ENCODE measurements at places on chromosomes 12 and 14. TPM values are rescaled to one million over a fixed set of nuclear protein-coding genes. Genes with fewer than 3 reads are reported as not detected.

- DNase-seq: no peak
Observed at GRCh38 chr12:71730936-71731335, 23.7 kb upstream of the RAB21 start.

DNA sequence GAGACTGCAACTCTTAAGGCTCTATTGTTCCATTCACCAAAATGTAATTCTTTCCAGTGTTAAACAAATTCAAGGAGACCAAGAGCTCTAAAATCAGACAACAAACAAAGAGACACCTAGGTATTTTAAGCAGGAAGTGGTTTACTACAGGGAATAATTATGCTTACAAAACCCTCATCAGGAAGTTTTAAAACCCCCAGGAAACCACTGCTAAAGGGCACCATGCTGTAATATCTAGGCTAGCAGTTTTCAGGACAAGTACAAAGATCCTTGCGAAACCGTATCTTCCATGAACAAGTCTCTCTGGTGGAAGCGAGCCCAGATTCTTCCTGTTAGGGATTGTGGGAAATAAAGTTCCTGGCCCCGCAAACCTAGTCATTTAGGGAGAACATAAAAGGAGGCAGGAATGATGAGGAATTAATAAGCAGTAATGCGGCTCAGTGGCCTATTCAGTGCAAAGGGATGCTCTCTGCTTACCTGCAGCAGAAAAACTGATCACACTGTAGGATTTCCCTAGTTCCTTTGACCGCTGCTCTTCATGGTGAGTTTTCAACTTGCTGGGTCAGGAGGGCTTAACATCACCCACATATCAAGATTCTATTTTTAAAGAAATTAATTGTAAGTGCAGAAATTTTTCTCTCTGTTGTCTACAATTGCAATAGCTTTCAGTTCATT lies 42.8 kb downstream of the ACSM4 start:
- DNase-seq: no peak

Gene KRT75
- total RNA-seq: not detected

DNA sequence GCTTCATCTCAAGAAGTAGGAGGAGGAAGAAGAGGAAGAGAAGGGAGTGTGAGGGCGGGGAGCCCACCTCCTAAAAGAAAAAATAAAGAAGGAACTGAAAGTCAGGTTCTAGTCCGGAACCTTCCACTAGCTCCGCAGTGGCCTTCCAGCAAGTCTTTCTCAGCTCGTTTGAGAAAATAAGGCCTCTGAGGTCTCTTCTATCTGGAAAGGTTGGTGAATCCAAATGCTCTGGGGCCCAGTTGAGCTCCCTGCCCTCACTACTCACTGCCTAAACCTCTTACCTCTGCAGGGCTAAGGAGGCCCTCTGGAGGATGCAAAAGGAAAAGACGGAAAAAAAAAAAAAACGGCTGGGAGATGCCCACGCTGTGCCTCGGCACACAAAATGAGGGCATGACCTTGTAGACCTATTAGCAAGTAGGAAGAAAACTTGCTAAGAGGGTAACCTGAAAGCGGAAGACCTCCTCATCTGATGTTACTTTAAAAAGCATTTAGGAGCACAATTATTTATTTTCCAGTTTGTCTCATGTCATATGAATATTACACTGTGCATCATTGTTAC lies 35.9 kb downstream of the FBLN5 start:
- peak; percentile 55 for DNase-seq

Gene NGB
- total RNA-seq: not detected

GRCh38 chr14:24875991-24876878 lies 173.7 kb downstream of the STXBP6 start:
- DNase-seq: no peak

GRCh38 chr12:71556448-71556847 lies 107.2 kb downstream of the ZFC3H1 start:
- no peak for DNase-seq

DNA sequence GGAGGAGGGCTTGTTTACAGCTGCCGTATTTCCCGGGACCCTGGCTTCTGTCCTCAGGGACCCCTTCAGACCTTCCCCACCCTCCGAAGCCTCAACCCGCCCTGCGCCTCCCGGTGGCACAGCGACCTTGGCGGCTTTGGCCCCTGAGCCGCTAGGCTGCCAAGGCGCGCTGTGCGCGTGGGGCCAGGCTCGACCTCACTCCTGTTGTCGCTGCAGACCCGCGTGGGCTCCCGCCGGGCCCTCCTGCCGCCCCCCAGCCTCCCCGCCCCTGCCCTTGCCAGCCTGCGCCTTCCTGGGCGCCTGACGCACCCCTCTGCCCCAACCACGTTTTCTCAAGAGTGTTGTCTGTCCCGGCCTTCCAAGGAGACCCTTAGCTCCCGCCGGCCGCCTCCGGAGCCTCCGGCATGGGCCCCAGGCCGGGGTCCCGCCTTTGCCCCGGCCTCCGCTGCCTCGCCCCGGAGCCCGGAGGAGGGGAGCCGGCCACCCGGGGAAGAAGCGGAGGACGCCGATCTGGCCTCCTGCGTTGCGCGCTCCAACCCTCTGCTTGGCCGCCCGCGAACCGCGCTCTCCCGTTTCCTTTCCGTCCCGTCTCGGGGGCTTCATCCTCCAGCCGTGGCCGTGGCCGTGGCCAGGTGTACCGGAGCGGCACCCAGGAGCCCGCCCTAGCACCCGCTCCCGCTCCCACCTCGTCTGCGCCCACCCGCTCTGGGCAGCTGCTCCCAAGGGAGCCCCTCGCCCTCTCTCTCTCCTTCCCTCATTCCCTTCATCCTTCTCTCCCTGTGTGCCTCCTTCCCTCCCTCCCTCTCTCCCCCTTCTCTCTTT lies 19.9 kb downstream of the PPP2R5C start:
- peak; percentile 47 for DNase-seq

DNA sequence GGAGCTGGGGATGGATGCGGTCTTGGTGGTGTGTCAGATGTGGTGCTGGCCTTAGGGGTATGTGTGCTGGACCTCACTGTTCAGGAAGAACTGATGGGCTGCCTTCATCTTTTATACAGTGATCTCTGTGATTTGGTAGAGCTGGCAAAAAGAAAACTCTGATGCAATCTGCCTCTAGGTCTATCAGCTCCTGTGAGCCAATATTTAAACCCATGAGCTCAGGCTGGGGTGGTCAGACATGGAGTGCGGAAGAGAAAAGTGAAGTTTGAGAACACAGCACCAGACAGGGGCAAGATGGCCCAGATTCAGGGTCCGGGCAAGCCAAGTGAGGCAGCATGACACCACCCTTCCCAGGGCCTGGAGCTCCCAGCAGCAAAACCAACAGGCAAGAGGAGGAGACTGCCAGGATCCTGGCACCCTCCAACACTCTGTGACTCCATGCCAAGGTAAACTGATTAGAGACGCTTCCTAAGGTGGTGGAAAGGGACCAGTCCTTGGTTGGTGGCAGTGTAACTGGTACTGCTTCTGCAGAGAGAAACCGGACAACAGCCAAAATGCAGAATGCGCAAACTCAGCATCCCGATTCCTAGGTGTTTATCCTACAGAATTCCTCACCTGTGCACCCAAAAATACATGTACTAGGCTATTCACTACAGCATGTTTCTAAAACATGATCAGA lies 82.3 kb downstream of the CHGA start:
- DNase-seq: no peak

DNA sequence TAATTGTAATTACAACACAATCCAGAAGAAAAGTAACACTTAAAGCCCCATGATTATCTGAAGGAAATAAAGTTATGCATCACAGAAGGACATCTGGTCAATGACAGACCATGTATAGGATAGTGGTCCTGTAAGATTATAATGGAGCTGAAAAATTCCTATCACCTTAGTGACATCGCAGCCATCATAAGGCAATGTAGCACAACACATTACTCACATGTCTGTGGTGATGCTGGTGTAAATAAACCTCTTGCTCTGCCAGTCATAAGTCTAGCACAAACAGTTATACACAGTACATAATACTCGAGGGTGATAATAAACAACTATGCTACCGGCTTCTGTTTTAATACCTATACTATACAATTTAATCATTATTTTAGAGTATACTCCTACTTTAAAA lies 11.2 kb downstream of the ATG2B start:
- DNase-seq: no peak

Gene RPS6KL1
- total RNA-seq: 4.9 TPM

DNA sequence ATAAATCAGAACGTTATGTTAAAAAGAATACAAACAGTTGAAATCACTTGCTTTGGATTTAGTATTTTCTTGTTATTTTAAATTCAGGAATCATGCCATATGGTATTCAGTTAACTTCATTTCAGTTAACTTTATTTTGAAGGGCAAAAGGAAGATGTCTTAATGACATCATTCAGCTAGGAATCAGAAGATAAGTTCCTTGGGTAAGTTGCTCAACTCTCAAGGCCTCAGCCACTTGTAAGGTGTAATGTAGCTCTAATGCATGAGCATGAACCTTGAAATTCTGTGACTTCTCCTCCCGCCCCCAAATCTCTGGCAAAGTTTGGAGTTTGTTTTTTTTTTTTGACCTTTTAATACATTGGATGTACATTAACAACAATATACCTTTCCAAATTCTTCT lies 42.6 kb downstream of the FRS2 start:
- DNase-seq: no peak

Data from activated CD4-positive, alpha-beta memory T cell treated with anti-CD3 and anti-CD28 coated beads for 36 hours (primary cell).